HT1080 (cell line): ENCODE measurements at places on chromosomes 6 and 20. TPM values are rescaled to one million over a fixed set of nuclear protein-coding genes. Genes with fewer than 3 reads are reported as not detected.

DNA sequence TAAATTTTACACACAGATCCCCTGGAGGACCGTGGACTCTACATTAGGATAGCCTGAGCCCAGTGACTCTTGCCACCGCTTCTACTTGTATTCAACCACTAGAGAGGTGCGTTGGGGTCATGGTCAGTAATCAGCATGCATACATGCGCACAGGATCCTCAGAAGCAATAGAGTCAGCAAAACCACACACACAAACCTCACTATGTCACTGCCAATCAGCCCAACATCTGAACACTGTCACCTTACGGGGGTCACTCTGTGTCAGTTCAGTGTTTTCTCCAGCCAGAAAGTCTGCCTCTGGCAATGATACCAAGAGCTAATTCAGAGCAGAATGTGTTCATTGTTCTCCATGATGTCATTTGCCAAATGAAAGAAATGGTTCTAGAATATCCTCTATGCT, 225.3 kb downstream of the KHDC1L start:
- no peak for DNase-seq

DNA sequence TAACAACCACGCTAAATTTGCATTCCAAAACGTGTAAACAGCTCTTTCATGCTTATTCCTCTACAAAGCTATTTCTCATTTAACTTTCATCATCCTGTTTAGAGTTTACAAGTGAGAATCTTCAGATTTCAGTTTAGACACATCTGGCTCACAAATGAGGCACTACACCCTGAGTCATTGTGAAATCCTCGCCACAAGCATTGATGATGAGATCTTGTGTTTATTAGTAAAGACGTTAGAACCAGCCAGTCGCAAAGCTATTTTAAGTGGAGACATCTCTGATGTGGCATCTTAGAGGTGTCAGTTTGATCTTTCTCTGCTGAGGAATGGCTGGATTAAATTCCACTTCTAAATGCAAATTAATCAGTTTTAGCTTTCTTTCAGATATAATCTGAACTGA, 8.3 kb upstream of the ISM1 start:
- DNase-seq = no peak

DNA sequence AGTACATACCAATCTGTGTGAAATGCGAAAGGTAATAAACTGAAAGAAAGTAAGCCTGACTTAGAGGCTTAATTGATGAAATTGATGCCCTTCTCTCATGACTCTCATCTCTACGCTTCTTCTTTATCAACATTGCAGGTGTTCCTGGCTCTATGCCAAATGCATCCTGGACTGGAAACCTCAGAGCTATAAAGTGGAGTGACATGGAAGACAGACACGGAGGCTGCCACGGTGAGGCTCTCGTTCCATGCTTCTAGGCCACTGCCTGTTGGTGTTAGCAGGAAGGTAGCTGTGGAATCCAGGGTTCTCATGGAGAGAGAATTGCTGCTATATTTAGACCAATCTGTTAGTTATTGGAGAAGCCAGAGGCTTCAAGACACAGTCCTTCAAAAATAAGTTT, 73.2 kb downstream of the C6orf52 start:
- DNase-seq = no peak

DNA sequence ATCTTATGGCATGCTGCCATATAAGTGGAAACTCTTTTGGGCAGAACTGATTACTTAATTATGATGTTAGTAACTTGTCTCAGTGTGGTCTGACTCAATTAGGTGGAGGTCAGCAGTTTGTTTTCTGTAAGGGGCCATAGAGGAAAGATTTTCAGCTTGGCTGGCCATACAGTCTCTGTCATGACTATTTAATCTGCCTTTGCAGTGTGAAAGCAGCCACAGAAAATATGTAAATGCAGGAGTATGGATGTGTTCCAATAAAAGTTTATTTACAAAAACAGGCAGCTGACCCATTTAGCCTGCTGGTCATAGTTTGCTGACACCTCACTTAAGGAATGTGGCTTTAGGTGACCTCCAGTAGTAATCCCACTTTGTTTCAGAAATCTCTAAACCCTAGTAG, 700.7 kb downstream of the EPM2A start:
- DNase-seq = no peak

- DNase-seq = peak; percentile 3
Measured at GRCh38 chr6:11968241-11968806, 43.8 kb upstream of the HIVEP1 start.

GRCh38 chr6:39558079-39558478, 167.1 kb downstream of the KIF6 start:
- no peak for DNase-seq

Gene HLA-DOB
- 0.10 and 0.13 TPM in 2 replicates for total RNA-seq

Gene SNAP91
- 0.24 TPM in 1 of 2 replicates, not detected in the other for total RNA-seq
